ENCODE measurements at places on chromosomes 11 and 22.

- H3K27me3 ChIP-seq = no peaks in the 10 kb centered on the region
- no peak for DNase-seq
- no peak overlapping the region for H3K4me3 ChIP-seq
- H3K36me3 ChIP-seq = no peaks in the 10 kb centered on the region
- no peaks in the 10 kb centered on the region for H3K4me1 ChIP-seq
These were observed 840.7 kb downstream of the FAM181B start for GRCh38 chr11:81892770-81893635.

DNA sequence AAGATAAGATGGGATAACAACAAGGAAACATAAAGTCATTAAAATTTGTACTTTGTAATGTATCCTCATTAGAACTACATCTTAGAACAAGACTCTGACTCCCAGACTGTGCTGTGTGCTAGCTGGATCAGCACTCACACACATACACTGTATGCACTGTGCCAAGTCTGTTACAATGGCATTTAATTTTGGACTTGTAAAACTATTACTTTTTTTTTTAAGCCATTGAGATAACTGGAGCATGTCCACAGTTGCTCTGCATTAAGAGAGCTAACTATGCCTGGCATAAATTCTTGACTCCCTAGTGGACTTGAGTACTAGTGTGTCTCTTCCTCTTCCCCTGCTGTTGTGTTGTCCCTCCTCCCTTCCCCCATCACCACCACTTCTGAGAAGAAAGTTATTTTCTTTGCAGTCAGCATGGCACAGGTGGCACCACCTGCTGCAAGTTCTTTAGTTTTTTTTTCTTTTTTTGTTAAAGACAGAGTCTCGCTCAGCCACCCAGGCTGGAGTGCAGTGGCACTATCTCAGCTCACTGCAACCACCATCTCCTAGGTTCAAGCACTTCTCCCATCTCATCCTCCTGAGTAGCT, 268.6 kb downstream of the TMEM135 start:
- H3K36me3 ChIP-seq = peaks cover 1% of the 10 kb centered on the region
- no peaks in the 10 kb centered on the region for H3K27me3 ChIP-seq
- no peak overlapping the region for H3K27ac ChIP-seq

GRCh38 chr22:19615001-19615461, 90.8 kb upstream of the CLDN5 start:
- H3K4me1 ChIP-seq = peaks cover 30% of the 10 kb centered on the region
- no peak overlapping the region for H3K4me3 ChIP-seq
- no peaks in the 10 kb centered on the region for H3K27me3 ChIP-seq
- H3K27ac ChIP-seq = no peak overlapping the region
- H3K36me3 ChIP-seq = no peaks in the 10 kb centered on the region

DNA sequence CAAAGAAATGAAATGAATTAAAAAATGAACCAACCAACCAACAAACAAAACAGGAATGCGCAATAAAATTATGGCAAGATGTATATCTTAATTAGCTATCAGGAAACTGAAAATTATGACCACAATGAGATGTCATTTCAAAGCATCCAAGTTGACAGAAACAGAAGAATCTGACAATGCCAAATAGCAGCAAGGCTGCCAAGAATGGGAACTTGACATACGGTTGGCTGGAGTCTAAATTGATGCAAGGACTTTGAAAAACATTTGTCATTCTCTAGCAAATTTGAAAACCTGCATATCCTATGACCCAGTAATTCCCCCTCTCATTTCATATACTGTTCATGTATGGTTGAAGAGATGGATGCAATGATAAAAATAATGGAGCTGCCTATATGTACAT, 1262.6 kb downstream of the TBC1D22A start:
- no peak overlapping the region for H3K27ac ChIP-seq
- no peak overlapping the region for H3K4me3 ChIP-seq
- H3K27me3 ChIP-seq = peaks cover 12% of the 10 kb centered on the region
- H3K4me1 ChIP-seq = no peaks in the 10 kb centered on the region
- no peak for DNase-seq

DNA sequence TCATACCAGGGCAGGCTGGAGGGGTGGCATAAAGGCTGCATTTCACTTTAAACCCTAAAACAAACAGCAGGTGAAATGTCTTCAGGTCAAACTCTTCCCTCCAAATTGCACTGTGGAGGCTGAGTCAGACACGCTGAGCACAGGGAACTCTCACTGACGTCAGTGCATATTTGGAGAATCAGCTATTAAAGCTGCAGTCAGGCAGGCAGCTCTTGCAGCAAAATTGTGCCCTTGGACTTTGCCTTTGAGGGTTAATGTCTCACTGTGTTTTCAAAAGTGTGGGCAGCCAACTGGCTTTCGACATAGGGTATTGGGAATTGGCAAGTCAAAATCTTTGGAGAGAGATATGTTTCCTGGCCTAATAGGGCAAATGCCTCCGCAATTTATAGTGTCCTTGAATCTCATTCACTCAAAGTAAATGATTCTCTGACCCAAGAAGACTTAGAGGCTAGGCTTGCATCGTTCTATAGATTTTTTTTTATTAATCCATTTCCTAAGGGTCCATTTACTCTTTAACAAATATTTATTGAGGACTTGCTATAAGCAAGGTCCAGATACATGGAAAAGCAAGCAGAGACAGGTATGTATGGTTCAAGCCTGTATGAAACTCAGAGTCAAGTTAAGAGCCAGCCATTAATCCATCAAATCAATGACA, 27.7 kb upstream of the SMCO4 start:
- no peak for DNase-seq
- no peak overlapping the region for H3K4me3 ChIP-seq
- H3K27ac ChIP-seq = no peak overlapping the region

GRCh38 chr11:46208803-46209202, 68.7 kb upstream of the CREB3L1 start:
- H3K27me3 ChIP-seq = peaks cover 10% of the 10 kb centered on the region
- H3K27ac ChIP-seq = no peak overlapping the region
- no peak for DNase-seq
- H3K4me1 ChIP-seq = peaks cover 13% of the 10 kb centered on the region

DNA sequence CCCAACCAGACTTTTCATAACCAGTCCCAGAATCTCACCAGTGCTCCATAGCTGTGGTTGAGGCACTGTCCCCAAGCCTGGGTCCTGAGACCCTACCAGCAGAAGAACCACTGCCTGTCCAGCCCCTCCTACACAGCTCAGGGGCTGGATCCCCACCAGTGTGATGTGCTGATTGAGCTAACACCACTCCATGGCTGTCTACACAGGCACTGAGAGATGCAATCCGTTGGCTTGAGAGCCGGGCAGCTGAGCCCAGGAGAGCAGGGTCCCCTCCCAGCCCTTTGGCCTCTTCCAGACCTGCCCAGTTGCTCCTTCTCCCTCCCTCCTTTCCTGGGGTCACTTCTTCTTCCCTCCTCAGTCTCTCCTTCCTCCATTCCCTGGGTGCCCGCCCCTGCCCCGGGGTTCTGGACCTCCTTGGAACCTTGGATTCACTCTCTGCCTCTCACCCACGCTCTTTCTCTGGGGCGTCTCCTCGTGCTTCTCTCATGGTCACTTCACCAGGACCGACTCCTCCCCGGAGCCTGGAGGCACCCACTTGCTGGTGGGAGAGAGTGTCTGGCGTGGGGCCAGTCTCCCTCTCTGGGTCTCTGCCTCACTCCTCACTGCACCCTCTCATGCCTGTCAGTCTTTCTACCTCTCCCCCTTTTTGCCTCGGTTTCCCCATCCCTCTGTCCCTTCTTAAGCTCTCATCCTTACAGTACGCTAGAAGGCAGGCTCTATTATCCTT, 706 bp upstream of the SCYL1 start:
- peak overlapping the region; percentile 40 for H3K4me3 ChIP-seq
- H3K36me3 ChIP-seq = peaks cover 13% of the 10 kb centered on the region
- DNase-seq = no peak
- H3K27ac ChIP-seq = peak overlapping the region; percentile 92
- no peaks in the 10 kb centered on the region for H3K27me3 ChIP-seq
- H3K4me1 ChIP-seq = peaks cover 56% of the 10 kb centered on the region

GRCh38 chr11:8886322-8886721, 24.7 kb upstream of the AKIP1 start:
- no peak overlapping the region for H3K27ac ChIP-seq
- peaks cover 20% of the 10 kb centered on the region for H3K27me3 ChIP-seq
- H3K4me3 ChIP-seq = no peak overlapping the region
- H3K4me1 ChIP-seq = no peaks in the 10 kb centered on the region
- DNase-seq = no peak

DNA sequence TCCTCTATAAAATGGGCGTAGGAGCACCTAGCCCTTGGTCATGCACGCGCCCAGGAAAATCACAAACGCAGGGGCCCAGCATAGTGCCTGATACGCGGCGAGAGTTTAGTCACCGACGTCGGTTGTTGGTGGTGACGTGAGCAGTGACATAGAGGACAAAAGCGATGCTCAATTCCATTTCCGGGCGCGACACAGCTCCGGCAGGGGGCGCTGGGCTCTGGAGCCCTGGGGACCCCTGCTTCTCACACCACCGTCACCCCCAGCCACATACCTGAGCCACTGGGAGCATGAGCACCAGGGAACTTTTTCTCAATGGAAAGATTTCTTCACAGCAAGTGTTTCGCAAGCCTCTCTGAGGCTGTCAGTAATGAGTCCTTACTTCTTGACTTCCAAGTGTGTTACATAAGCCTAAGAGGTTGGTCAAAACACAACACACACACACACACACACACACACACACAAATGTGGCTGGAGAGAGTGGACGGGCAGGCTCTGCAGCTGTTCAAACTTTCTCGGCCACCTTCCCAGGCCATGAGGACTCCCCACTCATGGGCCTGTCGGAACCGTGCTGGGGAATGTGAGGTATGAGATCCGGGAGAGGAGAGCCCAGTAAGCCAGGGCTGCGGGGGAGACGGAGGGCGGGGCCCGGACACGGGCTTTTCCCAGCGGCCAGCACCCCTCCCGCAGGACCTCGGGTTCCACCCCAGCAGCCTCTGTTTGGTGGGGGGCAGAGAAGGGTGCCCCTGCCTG, 36.9 kb upstream of the LINC01488 start:
- DNase-seq = no peak
- no peak overlapping the region for H3K27ac ChIP-seq
- peaks cover 6% of the 10 kb centered on the region for H3K27me3 ChIP-seq
- no peak overlapping the region for H3K4me3 ChIP-seq

DNA sequence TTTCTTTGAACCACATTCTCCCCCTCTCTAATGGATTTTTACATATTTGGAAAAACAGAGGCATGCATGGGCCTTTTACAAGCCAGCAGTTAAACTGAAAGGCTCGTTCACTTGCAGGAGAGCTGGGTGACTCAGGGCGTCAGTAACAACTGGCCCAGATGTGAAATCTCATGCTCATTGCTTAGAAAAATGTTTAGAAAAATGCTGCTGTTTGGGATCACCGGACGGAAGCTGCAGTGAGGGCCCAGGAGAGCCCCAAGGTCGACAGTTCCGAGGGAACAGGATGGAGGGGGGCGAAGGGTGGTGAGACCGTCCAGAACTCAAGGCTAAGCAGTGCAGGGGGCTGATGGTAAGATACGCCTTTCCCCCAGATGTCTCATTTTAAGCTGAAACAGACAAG, 41.7 kb upstream of the SMTN start:
- no peaks in the 10 kb centered on the region for H3K4me1 ChIP-seq
- no peak overlapping the region for H3K27ac ChIP-seq
- no peak overlapping the region for H3K4me3 ChIP-seq
- no peaks in the 10 kb centered on the region for H3K36me3 ChIP-seq

- peaks cover 4% of the 10 kb centered on the region for H3K4me1 ChIP-seq
- no peaks in the 10 kb centered on the region for H3K36me3 ChIP-seq
- H3K27me3 ChIP-seq = peaks cover 37% of the 10 kb centered on the region
- H3K27ac ChIP-seq = no peak overlapping the region
- H3K4me3 ChIP-seq = no peak overlapping the region
These were observed 9.1 kb upstream of the POU2AF2 start for GRCh38 chr11:111236383-111236782.

DNA sequence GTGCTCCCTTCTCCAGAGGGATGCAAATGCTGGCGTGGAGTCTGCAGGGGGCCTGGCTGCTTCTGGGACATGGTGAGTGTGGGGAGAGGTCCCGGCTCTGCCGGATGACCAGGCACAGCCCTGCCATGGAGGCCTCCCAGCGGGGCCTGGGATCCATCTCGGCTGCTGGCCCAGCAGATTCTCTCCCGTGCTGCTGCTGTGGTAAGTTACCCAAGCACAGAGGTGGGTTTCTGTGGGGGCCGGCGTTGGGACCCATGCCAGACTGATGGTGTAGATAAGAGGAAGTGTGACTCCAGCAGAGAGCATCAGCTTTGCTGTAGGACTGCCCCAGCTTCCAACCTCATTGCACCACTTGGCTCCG, 147.5 kb upstream of the B3GAT1 start:
- H3K27me3 ChIP-seq = peaks cover 5% of the 10 kb centered on the region
- no peak overlapping the region for H3K27ac ChIP-seq
- DNase-seq = no peak

GRCh38 chr11:16215352-16215751, 141.0 kb downstream of the SOX6 start:
- no peaks in the 10 kb centered on the region for H3K4me1 ChIP-seq
- no peaks in the 10 kb centered on the region for H3K36me3 ChIP-seq
- DNase-seq = no peak
- no peaks in the 10 kb centered on the region for H3K27me3 ChIP-seq
- no peak overlapping the region for H3K27ac ChIP-seq
- H3K4me3 ChIP-seq = no peak overlapping the region

DNA sequence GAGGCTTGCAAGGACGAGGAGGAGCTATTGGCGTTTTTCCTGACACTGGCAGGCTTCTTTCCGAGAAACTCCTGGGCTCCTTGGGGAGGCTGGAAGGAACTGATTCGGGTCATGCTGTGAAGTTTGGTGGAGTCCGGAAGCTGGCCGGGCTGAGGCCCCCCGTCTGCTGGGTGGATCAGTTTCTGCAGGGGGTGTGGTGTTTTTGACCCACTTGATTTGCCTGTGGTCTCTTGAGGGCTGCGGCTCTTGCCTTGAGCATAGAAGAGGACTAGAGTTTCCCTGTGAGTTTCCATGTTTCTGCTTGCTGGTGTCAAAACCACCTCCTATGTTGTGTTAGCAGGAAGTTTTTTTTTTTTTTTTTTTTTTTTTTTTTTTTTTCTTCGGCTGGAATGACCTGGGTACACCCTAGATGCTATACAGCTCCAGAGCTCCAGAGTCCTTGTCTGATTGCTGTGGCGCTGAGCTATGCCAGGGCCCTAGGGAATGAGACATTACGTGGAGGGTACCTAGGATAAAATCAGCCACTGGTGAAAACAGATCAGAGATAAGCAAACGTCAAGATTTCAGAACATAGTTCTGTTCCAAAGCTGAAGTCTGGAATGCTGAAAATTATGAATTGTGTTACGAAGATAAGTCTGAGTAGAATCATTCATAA, 728 bp downstream of the TBC1D22A start:
- H3K4me1 ChIP-seq = peaks cover 64% of the 10 kb centered on the region
- H3K27me3 ChIP-seq = no peaks in the 10 kb centered on the region
- peaks cover 21% of the 10 kb centered on the region for H3K36me3 ChIP-seq
- DNase-seq = peak; percentile 41

- no peaks in the 10 kb centered on the region for H3K36me3 ChIP-seq
- H3K27me3 ChIP-seq = no peaks in the 10 kb centered on the region
- no peak overlapping the region for H3K4me3 ChIP-seq
- H3K27ac ChIP-seq = no peak overlapping the region
- H3K4me1 ChIP-seq = no peaks in the 10 kb centered on the region
These were observed 543.3 kb upstream of the CHORDC1 start for GRCh38 chr11:90766121-90766520.

All from activated CD4-positive, alpha-beta T cell treated with anti-CD3 and anti-CD28 coated beads, Interleukin-2, amount 10 ng/mL, durations not matched to agents 7 days and 5 days (primary cell).